ENCODE measurements at places on chromosomes 7 and 10. TPM values are rescaled to one million over a fixed set of nuclear protein-coding genes. Genes with fewer than 3 reads are reported as not detected.

DENND2A gene
- total RNA-seq, result 23.7 TPM

AZGP1 gene
- 4.5 TPM for total RNA-seq

ASIC3 gene
- 2.0 TPM for total RNA-seq

ZNF736 gene
- 32.3 TPM for total RNA-seq
